ENCODE measurements at places on chromosomes 4 and X. TPM values are rescaled to one million over a fixed set of nuclear protein-coding genes. Genes with fewer than 3 reads are reported as not detected.

DOK7 gene
- total RNA-seq = not detected

PAGE4 gene
- not detected for total RNA-seq

PLS3 gene
- total RNA-seq = 138 TPM

GUCY2F gene
- total RNA-seq = 0.06 TPM

EXOC1L gene
- not detected for total RNA-seq

EFHC2 gene
- 3.2 TPM for total RNA-seq

Data from neural progenitor cell (in vitro differentiated cells).